Ascending aorta (tissue), 2 donors: ENCODE measurements at places on chromosomes 6 and 20. TPM values are rescaled to one million over a fixed set of nuclear protein-coding genes. Genes with fewer than 3 reads are reported as not detected.

The DOK5 gene
- total RNA-seq, result not detected

The SAMD3 gene
- not detected for total RNA-seq

The ZC3H12D gene
- 1.5 TPM for total RNA-seq

The ENPP1 gene
- total RNA-seq, result 4.5 TPM
